ENCODE measurements at places on chromosomes 13 and 19. TPM values are rescaled to one million over a fixed set of nuclear protein-coding genes. Genes with fewer than 3 reads are reported as not detected.
A peak's percentile ranks its signal among the peaks of the same experiment; 100 is the strongest.

Gene ZNF135
- 6.0 TPM for total RNA-seq

Gene RNASEH2A
- 74.5 TPM for total RNA-seq

Gene PSMD8
- 190 TPM for total RNA-seq

Gene ANKLE1
- total RNA-seq: 4.9 TPM

Gene RUBCNL
- 29.7 TPM for total RNA-seq

Gene HAUS8
- total RNA-seq: 46.4 TPM

Gene OVOL3
- total RNA-seq: not detected

Gene OR7C1
- total RNA-seq: not detected

Gene SMG9
- total RNA-seq: 87.6 TPM

Gene F2RL3
- total RNA-seq: not detected

GRCh38 chr19:35629332-35629633 lies 447 bp downstream of the RBM42 start:
- H3K36me3 ChIP-seq: peaks cover 3% of the 10 kb centered on the region
- no peak overlapping the region for H3K27ac ChIP-seq
- no peaks in the 10 kb centered on the region for H3K27me3 ChIP-seq
- H3K4me1 ChIP-seq: peaks cover 15% of the 10 kb centered on the region
- no peak for DNase-seq
- H3K4me3 ChIP-seq: peak overlapping the region; percentile 95

DNA sequence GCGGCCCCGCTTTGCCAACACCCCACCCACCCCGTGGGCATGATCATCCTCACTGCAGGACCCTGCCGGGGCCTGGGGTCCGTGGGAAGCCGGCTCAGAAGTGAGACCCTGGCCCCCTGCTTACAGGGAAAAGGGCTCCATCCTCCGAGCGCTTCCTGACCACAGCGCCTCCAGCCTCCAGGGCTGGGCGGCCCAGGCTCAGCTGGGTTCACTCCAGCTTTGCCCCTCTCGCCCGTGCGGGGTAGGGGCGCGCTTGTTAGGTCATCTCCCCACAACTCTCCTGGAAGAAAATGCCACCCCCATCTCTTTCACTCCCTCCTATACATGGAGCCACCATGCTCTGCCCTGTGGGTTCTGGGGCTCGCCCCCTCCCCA lies 6.6 kb upstream of the C1QTNF9B start:
- no peaks in the 10 kb centered on the region for H3K36me3 ChIP-seq
- H3K27me3 ChIP-seq: no peaks in the 10 kb centered on the region
- no peak for DNase-seq
- H3K4me1 ChIP-seq: peaks cover 30% of the 10 kb centered on the region
- H3K27ac ChIP-seq: no peak overlapping the region

DNA sequence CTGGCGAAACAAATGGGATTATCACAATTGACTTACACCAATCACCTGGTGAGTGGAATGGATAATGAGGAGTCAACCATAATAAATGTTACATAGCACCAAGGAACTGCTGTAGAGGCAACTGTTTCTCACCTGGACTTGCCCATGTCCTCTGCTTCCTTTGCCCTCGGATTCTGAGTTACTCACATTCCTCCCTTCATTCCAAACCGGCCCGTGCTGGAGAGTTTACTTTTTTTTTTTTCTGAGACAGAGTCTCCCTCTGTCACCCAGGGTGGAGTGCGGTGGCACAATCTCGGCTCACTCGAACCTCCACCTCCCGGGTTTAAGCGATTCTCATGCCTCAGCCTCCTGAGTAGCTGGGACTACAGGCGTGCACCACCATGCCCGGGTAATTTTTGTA lies 41.5 kb upstream of the TSC22D1 start:
- no peak for DNase-seq
- H3K27ac ChIP-seq: peak overlapping the region; percentile 82
- peaks cover 14% of the 10 kb centered on the region for H3K4me1 ChIP-seq
- H3K36me3 ChIP-seq: no peaks in the 10 kb centered on the region
- H3K27me3 ChIP-seq: no peaks in the 10 kb centered on the region

GRCh38 chr19:1854542-1855039 lies 6.3 kb upstream of the REXO1 start:
- H3K36me3 ChIP-seq: no peaks in the 10 kb centered on the region
- peaks cover 4% of the 10 kb centered on the region for H3K27me3 ChIP-seq
- peak overlapping the region; percentile 49 for H3K4me3 ChIP-seq
- no peak for DNase-seq

- no peaks in the 10 kb centered on the region for H3K4me1 ChIP-seq
- H3K27me3 ChIP-seq: no peaks in the 10 kb centered on the region
- no peak for DNase-seq
- H3K27ac ChIP-seq: no peak overlapping the region
These were observed 265.0 kb downstream of the RBM26 start for GRCh38 chr13:79141082-79141481.

DNA sequence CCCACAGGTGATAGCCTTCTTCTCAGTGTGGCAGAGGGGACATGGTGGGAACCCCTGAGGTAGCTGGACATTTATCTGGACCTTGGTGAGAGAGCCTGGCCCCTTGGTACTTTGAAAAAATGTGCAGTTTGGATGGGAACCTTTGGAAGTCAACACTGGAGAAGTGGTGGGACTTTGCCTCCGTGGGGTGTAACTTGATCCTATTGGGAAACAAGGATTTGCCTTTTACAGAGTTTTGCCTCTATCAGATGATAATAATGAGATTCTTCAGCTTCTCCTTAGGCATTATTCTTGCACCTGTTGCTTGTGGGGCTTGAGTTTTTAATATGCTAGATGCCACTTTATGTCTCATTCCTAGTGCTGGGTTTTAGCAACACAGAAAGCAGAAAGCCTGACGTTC lies 99.0 kb downstream of the ERCC5 start:
- no peak overlapping the region for H3K4me3 ChIP-seq
- DNase-seq: no peak
- no peaks in the 10 kb centered on the region for H3K27me3 ChIP-seq
- no peaks in the 10 kb centered on the region for H3K36me3 ChIP-seq
- H3K27ac ChIP-seq: no peak overlapping the region
- H3K4me1 ChIP-seq: peaks cover 11% of the 10 kb centered on the region

DNA sequence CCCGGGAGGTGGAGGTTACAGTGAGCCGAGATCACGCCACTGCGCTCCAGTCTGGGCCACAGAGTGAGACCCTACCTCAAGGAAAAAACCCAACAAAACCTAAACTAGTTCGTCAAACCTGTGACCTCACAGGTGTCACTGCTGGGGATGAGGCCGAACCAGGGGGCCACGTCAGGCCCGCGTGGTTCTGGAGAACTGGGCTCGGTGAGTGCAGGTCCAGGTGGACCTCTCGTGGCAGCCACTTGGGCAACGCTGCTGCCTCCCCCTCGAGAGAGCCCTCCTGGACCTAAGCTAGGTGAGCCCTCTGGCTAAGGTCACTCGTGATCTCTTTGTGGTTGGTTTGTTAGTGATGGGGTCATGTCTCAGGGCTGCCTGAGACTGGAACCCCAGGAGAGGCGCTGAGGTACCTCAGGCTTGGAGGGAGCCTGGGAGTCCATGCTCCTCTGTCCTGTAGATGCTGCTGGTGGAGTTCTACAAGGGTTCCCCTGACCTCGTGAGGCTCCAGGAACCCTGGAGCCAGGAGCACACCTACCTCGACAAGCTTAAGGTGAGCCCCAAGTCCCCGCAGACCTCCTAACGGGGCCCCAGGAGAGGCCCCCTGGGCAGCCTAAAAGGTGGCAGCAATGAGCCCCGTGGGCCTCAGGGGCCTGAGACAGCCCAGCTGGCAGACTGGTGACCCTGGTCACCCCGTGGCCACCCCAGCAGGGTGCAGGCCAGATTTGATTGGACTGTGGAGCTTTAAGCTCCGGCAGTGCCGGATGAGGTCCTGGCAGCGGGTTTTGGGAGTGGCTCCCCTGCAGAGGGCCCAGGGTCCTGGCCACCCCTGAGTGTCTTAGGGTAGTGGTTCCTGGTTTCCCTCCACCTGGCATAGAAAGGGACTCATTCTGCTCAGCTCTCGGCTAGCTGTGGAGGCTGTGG lies 15.6 kb downstream of the MPND start:
- H3K36me3 ChIP-seq: peaks cover 2% of the 10 kb centered on the region
- no peak for DNase-seq
- H3K4me1 ChIP-seq: peaks cover 5% of the 10 kb centered on the region
- peaks cover 8% of the 10 kb centered on the region for H3K27me3 ChIP-seq

GRCh38 chr13:43661161-43661830 lies 125.5 kb downstream of the ENOX1 start:
- H3K27me3 ChIP-seq: no peaks in the 10 kb centered on the region
- peaks cover 18% of the 10 kb centered on the region for H3K4me1 ChIP-seq
- no peak overlapping the region for H3K4me3 ChIP-seq
- DNase-seq: no peak

DNA sequence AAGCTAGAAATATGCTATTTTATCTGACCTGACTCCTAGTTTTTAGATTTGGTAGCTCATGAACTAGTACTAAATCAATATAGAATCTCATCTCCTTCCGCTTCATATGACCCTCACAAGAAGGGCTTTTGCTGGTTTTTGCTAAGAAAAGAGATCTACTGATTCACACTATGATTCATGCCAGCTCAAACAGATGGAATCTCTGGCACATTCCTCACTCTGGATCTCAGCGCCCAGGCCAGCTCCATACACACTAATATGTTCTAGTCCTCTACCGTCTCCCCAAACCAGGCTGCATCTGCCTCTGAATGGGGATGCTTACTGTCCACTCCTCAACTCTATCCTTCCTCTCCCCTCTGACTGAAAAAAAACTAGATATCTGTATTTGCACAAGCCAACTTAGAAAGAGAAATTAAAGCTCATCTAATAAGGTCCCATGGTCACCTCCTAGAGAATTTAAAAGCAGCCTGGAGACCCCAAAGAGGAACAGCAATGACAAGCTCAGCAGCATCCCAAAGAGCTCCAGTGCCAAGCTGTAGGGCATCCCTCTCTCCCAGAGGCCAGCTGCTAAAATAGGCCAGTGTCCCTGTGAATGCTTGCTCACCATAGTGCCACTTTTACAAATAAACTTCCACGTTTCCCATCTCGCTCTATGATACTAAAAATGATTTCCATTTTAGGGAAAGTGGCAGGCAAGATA lies 74.9 kb downstream of the LHFPL6 start:
- H3K27ac ChIP-seq: no peak overlapping the region
- no peak for DNase-seq
- H3K4me1 ChIP-seq: peaks cover 12% of the 10 kb centered on the region
- H3K36me3 ChIP-seq: no peaks in the 10 kb centered on the region

GRCh38 chr13:99278200-99278599 lies 20.0 kb upstream of the GPR18 start:
- no peak overlapping the region for H3K27ac ChIP-seq
- H3K36me3 ChIP-seq: peaks cover 6% of the 10 kb centered on the region
- H3K4me3 ChIP-seq: no peak overlapping the region
- H3K27me3 ChIP-seq: no peaks in the 10 kb centered on the region
- no peaks in the 10 kb centered on the region for H3K4me1 ChIP-seq

GRCh38 chr13:109667056-109667455 lies 119.3 kb downstream of the IRS2 start:
- DNase-seq: no peak
- no peaks in the 10 kb centered on the region for H3K27me3 ChIP-seq
- no peak overlapping the region for H3K4me3 ChIP-seq
- H3K36me3 ChIP-seq: no peaks in the 10 kb centered on the region

GRCh38 chr19:4594201-4594600 lies 34.7 kb upstream of the SEMA6B start:
- peak overlapping the region; percentile 8 for H3K4me3 ChIP-seq
- H3K27me3 ChIP-seq: peaks cover 17% of the 10 kb centered on the region
- DNase-seq: no peak
- H3K4me1 ChIP-seq: peaks cover 8% of the 10 kb centered on the region
- no peak overlapping the region for H3K27ac ChIP-seq

DNA sequence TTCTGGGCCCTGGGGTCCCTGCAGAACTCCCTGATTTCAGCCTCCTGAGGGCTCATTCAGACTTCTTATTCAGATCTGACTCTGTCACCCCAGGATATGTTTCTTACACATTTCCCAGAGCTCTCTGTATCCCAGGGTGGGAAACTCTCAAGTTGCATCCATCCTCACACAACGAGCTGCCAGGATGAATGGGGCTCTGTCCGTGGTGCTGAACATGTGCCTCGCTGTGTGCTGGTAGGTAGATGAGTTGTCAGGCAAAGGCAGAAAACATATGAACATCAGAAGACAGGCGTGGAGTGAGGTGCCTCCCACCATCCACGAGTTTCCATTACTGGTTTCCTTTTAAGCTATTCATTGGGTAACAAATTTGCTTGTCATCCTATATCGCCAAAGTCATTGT lies 11.4 kb upstream of the IGFL1 start:
- DNase-seq: peak; percentile 63
- H3K36me3 ChIP-seq: no peaks in the 10 kb centered on the region
- no peak overlapping the region for H3K27ac ChIP-seq
- peaks cover 57% of the 10 kb centered on the region for H3K27me3 ChIP-seq
- no peak overlapping the region for H3K4me3 ChIP-seq

DNA sequence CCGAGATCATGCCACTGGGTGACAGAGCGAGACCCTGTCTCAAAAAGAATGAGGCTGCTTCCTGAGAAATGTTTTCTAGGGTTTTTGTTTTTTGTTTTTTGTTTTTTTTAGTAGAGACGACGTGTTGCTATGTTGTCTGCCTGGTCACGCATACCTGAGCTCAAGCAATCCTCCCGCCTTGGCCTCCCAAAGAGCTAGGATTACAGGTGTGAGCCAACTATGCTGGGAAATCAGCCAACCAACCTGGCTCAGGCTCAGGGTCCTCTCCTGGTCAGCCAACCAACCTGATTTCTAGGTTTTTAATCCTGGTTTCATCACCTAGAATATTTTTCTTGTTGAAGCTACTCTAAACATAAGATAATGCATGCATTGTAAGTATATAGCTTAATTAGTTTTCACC lies 7.8 kb downstream of the DHX34 start:
- no peak for DNase-seq
- no peak overlapping the region for H3K27ac ChIP-seq
- H3K4me1 ChIP-seq: peaks cover 6% of the 10 kb centered on the region
- H3K36me3 ChIP-seq: peaks cover 33% of the 10 kb centered on the region
- H3K4me3 ChIP-seq: no peak overlapping the region

DNA sequence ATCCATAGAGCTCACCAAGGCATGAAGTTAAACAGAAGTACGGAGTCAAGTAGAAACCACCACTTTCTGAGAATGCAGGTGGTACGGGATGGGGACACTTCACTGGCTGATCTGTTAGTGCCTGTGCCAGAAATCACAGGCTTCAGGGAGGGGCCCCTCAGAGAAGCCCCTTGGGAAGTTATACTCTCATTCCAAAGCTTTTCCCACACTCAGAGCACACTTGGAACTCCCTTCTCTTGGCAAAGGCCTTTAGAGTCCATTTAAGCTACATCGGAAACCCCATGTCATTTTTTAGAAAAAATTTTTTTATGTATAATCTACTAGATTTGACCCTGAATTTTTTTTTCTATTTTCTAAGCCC lies 80.7 kb upstream of the WASF3 start:
- peaks cover 32% of the 10 kb centered on the region for H3K4me1 ChIP-seq
- peak overlapping the region; percentile 81 for H3K27ac ChIP-seq
- peak overlapping the region; percentile 81 for H3K4me3 ChIP-seq

DNA sequence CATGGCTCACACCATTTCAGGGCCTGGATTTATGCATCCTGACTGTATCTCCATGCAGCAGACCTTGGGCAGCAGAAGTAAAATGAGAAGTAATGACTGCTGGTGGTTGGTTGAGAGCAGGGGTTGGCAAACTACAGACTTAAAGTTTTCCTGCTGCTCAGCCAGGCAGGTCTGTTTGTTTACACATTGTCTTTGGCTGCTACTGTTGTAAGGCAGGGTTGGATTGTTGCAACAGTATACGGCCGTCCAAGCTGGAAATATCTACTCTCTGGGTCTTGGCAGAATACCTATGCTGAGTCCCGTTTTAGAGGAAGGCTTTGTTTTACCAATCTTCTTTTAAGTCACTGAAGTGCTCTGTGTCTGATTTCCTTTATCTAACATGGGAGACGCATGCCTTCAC lies 13.5 kb downstream of the SNRNP70 start:
- no peak overlapping the region for H3K4me3 ChIP-seq
- DNase-seq: no peak
- H3K36me3 ChIP-seq: peaks cover 23% of the 10 kb centered on the region

- no peaks in the 10 kb centered on the region for H3K4me1 ChIP-seq
- peaks cover 31% of the 10 kb centered on the region for H3K27me3 ChIP-seq
- H3K27ac ChIP-seq: no peak overlapping the region
- no peak overlapping the region for H3K4me3 ChIP-seq
- no peaks in the 10 kb centered on the region for H3K36me3 ChIP-seq
These were observed 11.8 kb downstream of the PTPRH start for GRCh38 chr19:55197528-55197927.

All from neural crest cell (in vitro differentiated cells).